ENCODE measurements at places on chromosomes 1 and 21. TPM values are rescaled to one million over a fixed set of nuclear protein-coding genes. Genes with fewer than 3 reads are reported as not detected.

The KCNT2 gene
- total RNA-seq, result 2.7 TPM

DNA sequence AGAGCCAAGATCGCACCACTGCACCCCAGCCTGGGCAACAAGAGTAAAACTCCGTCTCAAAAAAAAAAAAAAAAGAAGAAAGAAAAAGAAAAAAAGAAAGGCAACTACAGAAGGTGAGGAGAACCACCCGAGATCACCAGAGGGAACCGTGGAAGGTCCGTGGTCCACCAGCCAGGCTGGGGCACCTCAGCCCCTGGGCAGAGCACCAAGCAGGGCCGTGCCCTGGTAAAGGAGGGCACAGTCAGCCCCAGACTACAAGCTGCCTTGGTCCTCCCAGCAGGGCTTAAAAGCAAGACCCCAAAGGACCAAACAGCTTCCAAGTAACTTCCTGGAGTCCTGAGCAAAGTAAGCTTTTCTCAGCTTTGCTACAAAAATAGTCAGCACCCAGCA is 8.8 kb upstream of the SAMD11 start:
- peaks cover 51% of the 10 kb centered on the region for H3K27me3 ChIP-seq
- H3K27ac ChIP-seq, result no peak overlapping the region
- H3K4me3 ChIP-seq, result no peak overlapping the region

DNA sequence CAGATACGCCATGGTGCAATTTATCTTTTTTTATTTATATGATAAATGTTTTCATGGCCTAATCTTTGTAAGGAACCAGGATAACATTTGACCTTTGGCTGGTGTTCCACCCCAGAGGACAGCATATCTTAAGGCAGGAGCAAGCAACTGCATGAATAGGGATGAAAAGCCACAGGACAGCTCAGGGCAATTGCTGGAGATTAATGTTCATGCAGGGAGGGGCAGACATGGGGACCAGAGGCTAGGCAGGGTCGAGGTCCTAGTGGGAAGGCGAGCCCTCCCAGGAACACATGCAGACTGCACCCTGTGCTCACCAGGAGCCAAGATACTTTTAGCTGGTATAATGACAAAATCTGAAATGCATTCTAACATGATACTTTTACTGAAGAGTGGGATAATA is 74.4 kb upstream of the HAO2 start:
- peaks cover 8% of the 10 kb centered on the region for H3K4me1 ChIP-seq
- no peaks in the 10 kb centered on the region for H3K36me3 ChIP-seq
- no peak overlapping the region for H3K27ac ChIP-seq

DNA sequence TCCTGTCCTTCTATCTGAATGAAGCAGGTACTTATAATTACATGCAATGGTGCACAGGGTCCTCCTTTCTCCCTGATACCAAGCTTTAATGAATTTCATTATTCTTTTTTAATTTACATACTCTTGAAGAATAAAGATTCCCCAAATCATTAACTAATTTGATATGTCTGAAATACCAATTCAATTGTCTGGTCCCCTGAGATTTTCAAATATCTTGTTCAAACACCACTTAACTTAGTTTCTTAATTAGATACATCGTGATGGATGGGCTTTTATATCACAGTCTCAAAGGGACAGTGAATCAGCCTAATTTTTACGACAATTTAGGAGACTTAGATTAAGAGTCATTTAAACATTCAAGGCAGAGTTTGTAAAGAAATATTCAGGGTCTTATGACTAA is 1054.6 kb downstream of the PLA2G4A start:
- H3K4me3 ChIP-seq, result no peak overlapping the region
- no peaks in the 10 kb centered on the region for H3K36me3 ChIP-seq
- H3K4me1 ChIP-seq, result peaks cover 33% of the 10 kb centered on the region
- DNase-seq, result no peak

The AVPR1B gene
- total RNA-seq, result 0.05 TPM

The F3 gene
- 13.2 TPM for total RNA-seq

The LCE3E gene
- total RNA-seq, result not detected

The BSND gene
- not detected for total RNA-seq

DNA sequence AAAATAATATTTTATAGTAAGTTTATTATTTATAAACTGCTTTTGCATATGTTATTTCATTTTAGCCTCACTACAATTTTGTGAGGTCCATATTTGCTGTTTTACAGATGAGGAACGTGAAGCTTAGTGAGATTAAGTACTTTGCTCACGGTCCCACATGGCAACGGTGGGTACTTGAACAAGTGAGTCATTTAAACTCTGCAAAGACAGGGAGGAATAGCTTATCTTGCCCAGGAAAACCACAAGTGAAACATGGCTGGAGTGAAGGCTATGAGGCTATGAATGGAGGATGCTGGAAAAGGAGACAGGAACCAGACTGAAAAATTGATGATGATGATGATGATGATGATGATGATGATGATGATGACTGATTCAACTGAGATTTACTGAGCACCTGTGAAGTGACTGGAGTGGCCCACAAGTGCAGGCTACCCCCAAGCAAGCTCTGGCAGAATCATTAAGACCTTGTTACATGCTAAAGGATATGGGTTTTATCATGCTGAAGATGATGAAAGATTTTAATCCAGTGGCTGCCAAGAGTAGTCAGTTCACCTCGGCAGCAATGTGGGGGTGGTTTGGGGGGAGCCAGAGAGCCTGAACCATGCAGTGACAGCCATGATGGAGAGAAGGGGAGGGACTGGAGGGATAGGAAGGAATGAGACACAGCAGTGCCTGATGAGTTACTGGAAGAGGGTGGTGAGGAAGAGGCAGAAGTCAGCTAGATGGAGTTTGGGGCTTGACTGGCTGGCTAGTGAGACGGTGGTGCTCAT is 1.4 kb upstream of the ABCA4 start:
- H3K27ac ChIP-seq, result no peak overlapping the region
- H3K4me3 ChIP-seq, result peak overlapping the region; percentile 56
- no peaks in the 10 kb centered on the region for H3K27me3 ChIP-seq

GRCh38 chr1:64129701-64130100 is 73.7 kb upstream of the UBE2U start:
- no peak overlapping the region for H3K4me3 ChIP-seq
- no peaks in the 10 kb centered on the region for H3K36me3 ChIP-seq
- no peaks in the 10 kb centered on the region for H3K27me3 ChIP-seq
- no peaks in the 10 kb centered on the region for H3K4me1 ChIP-seq

DNA sequence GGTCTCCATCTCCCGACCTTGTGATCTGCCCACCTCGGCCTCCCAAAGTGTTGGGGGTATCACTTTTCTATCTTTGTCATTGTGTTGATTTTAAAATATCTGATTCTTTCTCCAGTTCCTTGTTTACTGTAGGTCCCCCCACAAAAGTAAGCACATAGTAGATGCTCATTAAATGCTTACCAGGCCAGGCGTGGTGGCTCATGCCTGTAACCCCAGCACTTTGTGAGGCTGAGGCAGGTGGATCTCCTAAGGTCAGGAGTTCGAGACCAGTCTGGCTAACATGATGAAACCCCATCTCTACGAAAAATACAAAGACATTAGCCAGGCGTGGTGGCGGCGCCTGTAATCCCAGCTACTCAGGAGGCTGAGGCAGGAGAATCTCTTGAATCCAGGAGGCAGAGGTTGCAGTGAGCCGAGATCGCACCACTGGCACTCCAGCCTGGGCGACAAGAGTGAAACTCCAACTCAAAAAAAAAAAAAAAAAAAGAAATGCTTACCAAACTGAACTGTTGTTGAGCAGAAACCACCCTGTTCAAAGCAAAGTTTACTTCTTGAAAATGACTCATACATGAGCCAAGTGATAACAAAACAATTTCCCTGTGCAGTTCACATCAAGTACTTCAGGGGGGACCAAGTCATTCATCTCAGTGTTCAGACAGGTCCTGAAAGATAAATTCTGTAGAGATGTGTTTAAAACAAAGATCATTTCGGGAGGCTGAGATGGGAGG is 24.3 kb upstream of the NID1 start:
- H3K27ac ChIP-seq, result no peak overlapping the region
- no peaks in the 10 kb centered on the region for H3K27me3 ChIP-seq
- H3K36me3 ChIP-seq, result no peaks in the 10 kb centered on the region
